Bronchus fibroblast of lung (primary cell): ENCODE measurements at places on chromosomes 6 and 20. TPM values are rescaled to one million over a fixed set of nuclear protein-coding genes. Genes with fewer than 3 reads are reported as not detected.

The SAMD10 gene
- total RNA-seq, result 2.2 and 4.5 TPM in 2 replicates

The CLVS2 gene
- not detected in 2 replicates for total RNA-seq

The CEP57L1 gene
- 23.9 and 30.6 TPM in 2 replicates for total RNA-seq

The GABRR2 gene
- total RNA-seq, result 0.34 TPM in 1 of 2 replicates, not detected in the other

The GSTA3 gene
- not detected in 2 replicates for total RNA-seq

The ULBP3 gene
- 15.9 and 18.5 TPM in 2 replicates for total RNA-seq

The KCNB1 gene
- not detected in 2 replicates for total RNA-seq

The SUMO4 gene
- total RNA-seq, result 0.67 TPM in 1 of 2 replicates, not detected in the other

The DEK gene
- total RNA-seq, result 89.2 and 143 TPM in 2 replicates

The KHDRBS2 gene
- total RNA-seq, result not detected in 2 replicates

The CDSN gene
- not detected in 2 replicates for total RNA-seq

The MYMX gene
- total RNA-seq, result not detected in 2 replicates

The ULBP1 gene
- total RNA-seq, result 3.6 and 4.0 TPM in 2 replicates

The EDN1 gene
- 0.15 and 0.17 TPM in 2 replicates for total RNA-seq

The FAM217A gene
- not detected in 2 replicates for total RNA-seq

The STK38 gene
- 14.9 and 18.0 TPM in 2 replicates for total RNA-seq

The ME1 gene
- 18.0 and 19.0 TPM in 2 replicates for total RNA-seq

The LKAAEAR1 gene
- total RNA-seq, result 0.84 TPM in 1 of 2 replicates, not detected in the other

The LAMA2 gene
- total RNA-seq, result 9.5 and 10.9 TPM in 2 replicates

The SLC32A1 gene
- total RNA-seq, result not detected in 2 replicates

The DEFB132 gene
- total RNA-seq, result not detected in 2 replicates

The CNBD2 gene
- total RNA-seq, result 1.0 and 2.1 TPM in 2 replicates

The CALHM5 gene
- 1.5 TPM in 2 replicates for total RNA-seq

The OPN5 gene
- total RNA-seq, result not detected in 2 replicates
